ENCODE measurements at places on chromosomes 16 and 17. TPM values are rescaled to one million over a fixed set of nuclear protein-coding genes. Genes with fewer than 3 reads are reported as not detected.
A peak's percentile ranks its signal among the peaks of the same experiment; 100 is the strongest.

KRTAP9-6 gene
- not detected for total RNA-seq

DNA sequence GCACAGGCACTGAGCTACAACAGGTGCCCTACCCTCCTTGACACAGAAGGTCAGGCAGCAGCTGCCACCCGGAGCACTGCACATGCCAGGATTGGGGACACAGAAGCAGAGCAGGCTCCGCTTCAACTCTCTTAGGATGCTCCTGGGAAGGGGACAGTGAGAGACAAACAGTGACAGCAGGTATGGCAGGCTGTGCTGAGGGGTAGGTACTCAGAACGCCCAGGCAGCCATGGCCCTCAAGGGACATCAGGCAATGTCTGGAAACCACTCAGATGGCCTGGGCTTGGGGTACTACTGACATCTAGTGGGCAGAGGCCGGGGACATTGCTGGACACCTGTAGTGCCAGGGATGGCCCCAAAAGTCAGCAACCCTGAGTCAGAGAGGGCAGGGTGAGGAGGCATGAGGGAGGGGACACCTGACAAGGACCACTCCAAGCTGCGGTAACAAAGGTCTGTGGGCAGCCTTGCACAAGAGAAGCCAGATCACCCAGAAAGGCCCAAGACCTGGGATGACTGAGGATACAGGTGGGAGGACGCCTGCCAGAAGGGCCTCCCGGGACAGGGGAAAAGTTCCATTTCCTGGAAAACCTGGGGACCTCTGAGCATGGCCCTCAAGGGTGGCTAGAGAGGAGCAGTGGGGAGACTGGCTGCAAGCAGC, 21.2 kb downstream of the PEMT start:
- peak; percentile 28 for DNase-seq

DNA sequence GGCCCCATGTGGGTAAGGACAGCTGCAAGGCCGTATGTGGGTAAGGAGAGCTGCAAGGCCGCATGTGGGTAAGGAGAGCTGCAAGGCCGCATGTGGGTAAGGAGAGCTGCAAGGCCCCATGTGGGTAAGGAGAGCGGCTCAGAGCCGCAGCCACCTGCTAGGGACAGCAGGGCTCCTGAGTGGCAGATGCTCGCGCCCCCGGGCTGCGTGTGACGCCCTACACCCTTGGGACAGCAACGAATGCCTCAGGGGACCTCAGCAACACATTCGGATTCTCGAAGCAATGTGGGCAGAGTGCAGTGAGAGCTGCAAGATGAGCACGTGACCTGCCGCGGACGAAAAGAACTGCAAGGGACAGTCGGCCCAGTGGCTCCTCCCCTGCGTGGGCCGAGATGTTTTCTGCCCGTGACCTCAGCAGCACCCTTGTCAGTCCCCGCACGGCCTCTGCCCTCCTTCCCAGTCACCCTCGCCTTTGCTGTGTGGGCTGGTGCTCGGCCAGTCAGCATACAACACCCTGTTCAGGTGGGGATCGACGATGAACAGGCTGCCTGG, 9.6 kb upstream of the SLC38A8 start:
- DNase-seq, result no peak

CES4A gene
- total RNA-seq, result 2.1 TPM

- no peak for DNase-seq
These were observed 66.3 kb downstream of the LITAF start for GRCh38 chr16:11520442-11520841.

HOXB3 gene
- total RNA-seq, result 15.7 TPM

ZNF213 gene
- total RNA-seq, result 5.9 TPM

GRCh38 chr17:59730268-59730834, 22.9 kb downstream of the VMP1 start:
- DNase-seq, result no peak

Data from fibroblast of lung (primary cell).